ENCODE measurements at places on chromosomes 12 and 14. TPM values are rescaled to one million over a fixed set of nuclear protein-coding genes. Genes with fewer than 3 reads are reported as not detected.

DNA sequence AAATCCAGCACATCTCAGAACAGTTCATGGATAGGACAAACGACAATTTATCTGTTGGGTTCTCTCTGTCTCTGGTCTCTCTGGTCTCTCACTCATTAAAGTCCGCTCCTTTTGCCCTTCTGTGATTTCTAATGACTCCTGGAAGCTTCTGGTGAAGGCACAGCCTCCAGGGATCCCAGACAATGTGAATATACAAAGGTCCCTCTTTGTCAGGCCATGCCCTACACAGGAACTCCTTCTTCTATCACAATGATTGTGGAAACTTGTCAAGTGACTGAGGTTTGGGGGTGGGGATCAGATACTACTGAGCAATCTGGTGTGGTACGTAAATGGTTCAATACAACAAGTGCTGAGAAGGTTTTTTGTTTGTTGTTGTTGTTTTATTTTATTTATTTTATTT, 42.7 kb upstream of the CDK17 start:
- no peak for DNase-seq

DNA sequence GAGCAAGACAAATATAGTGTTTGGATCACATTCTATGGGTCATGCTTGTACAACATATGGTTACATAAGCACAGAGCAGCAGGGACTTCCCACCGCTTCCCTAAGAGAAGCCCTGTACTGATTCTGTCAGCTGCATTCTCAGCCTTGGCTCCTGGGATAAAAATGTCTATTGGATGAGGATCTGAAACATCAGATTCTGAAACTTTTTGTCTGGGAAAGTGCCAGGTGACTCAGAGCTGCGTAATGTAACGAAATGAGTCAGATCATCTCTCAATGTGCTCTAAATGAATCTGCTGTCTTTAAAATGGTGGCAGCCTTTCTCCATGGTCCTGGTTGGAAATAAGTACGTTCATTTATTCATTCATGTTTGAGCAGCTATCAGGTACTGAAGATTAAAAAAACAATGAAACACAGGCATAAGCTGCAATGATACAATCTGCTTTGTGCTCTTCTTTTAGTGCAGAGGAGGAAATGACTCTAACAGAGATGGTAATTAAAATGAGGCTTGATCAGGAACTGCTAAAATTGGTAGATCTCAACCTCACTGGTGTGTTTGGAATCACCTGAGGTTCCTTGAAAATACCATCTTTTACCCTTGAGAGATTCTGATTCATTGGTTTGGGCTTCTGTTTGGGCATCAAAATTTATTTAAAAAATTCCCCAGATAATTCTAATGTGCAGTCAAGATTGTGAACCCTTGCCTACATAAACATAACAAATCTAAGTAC, 99.1 kb upstream of the NAP1L1 start:
- peak; percentile 96 for DNase-seq

DNA sequence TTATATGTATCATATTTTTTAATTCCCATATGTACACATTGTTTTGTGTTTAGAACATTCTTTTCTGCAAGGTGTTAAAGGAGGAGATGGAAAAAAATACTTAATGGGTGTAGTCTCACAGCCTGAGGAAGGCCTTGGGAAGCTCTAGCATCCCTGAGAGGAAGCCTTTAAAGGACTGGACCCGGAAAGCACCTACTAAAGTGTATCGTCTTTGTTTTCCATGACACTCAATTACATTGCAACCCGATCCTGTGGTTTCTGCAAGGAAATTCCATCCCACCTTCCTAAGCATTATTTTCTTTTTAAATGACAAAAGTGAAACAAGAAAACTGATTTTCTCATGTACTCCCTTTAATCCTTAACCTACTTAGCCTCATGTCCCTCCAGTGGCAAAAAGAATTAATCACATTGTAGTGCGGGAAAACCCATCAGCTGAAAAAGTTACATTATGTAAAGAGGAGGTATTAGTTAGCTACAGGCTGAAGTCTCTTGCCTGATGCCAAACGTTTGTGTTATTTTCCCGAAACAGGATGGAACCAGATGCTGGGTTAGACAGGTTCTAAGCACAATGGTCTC, 147.8 kb upstream of the CPSF6 start:
- no peak for DNase-seq

GRCh38 chr12:24743941-24744793, 204.7 kb downstream of the BCAT1 start:
- DNase-seq, result no peak

- peak; percentile 70 for DNase-seq
Measured at GRCh38 chr14:61525293-61526011, 169.9 kb upstream of the HIF1A start.

DNA sequence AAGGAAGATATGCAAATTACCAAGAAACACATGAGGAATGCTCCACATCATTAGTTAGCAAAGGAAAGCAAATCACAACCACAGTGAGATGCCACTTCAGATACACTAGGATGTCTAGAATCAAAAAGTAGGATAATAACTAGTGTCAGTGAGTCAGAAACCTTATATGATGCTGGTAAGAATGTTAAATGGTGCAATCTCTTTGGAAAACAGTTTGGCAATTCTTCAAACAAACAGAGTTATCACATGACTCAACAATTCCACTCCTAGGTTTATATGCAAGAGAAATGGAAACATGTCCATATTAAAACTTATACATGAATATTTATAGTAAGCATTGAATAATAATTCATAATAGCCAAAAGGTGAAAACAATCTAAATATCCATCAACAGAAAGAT, 220.9 kb downstream of the FOXG1 start:
- no peak for DNase-seq

- DNase-seq, result peak; percentile 55
Measured at GRCh38 chr12:80195074-80195726, 95.9 kb downstream of the OTOGL start.

Gene KRT85
- not detected for total RNA-seq

Gene PLA2G1B
- total RNA-seq, result not detected

Gene KRT72
- not detected for total RNA-seq

All from glomerular endothelial cell (primary cell).